ENCODE measurements at places on chromosomes 2 and 18.
A peak's percentile ranks its signal among the peaks of the same experiment; 100 is the strongest.

- no peak for DNase-seq
Observed at GRCh38 chr2:233404222-233404621, 49.9 kb downstream of the DGKD start.

DNA sequence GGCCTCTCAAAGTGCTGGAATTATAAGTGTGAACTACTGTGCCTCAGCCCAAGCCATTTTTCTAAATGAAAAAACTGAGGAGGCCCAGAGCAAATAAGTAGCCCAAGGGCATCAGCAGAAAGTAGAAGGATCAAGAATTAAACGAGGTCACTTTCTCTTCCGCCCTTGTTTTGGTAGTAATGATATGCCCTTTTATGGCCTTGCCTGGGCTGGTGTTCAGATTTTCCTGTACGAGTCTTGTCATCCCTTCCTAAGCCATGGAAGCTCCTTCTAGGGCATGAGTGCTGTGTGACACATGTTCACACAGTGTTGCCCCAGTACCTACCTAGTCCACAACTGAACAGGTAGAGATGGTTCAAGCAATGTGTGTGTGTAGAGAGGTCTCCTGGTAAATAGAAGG, 6.6 kb downstream of the HPCAL1 start:
- no peak for DNase-seq

GRCh38 chr2:170512266-170512665, 202.9 kb upstream of the SP5 start:
- no peak for DNase-seq

DNA sequence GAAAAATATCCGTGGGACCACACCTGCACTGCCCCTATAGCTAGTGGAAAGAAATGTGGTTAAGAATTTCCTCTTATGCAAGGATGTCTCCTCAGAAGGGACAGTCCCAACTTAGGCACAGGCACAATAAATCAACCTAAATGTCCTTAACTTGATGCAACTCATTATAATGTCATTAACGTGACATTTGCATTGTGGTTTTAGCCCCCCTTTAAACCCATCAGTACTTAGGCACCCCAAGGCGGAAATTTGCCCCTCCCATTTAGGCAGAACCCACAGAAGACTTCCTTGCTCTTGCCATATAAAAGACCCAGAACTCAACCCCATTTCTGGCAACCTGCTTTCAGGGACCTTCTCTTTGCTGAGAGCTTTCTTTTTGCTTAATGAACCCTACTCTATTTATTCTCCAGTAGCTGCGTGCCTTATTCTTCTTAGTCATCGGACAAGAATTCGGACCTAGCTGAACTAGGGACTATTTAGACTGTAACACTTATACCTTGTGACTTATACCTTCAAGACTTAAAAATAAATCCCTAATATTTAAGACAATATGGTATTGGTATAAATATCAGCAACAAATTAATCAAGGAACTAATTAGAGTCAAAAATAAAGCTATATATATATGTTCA, 1281.6 kb upstream of the TMEFF2 start:
- DNase-seq: no peak

DNA sequence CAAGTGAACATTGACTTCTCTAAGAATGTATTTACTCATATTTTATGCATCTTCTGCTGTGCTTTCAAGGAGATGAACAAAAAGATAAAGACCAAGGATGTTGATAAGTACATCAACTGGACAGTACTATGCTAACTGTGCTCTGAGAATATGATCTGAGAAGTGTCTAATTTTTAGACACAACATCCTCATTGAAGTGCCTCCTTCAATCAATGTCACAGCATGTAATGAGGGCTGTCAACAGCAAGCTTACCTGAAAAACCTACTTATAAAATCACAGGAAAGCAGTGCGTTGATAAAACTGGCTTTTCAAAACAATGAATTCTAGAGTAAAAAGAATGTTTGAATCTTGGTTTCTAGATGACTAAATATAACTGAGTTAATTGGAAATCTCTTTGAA, 452.9 kb upstream of the DSEL start:
- DNase-seq: no peak

- DNase-seq: no peak
Observed at GRCh38 chr18:34600874-34601656, 109.0 kb upstream of the DTNA start.

DNA sequence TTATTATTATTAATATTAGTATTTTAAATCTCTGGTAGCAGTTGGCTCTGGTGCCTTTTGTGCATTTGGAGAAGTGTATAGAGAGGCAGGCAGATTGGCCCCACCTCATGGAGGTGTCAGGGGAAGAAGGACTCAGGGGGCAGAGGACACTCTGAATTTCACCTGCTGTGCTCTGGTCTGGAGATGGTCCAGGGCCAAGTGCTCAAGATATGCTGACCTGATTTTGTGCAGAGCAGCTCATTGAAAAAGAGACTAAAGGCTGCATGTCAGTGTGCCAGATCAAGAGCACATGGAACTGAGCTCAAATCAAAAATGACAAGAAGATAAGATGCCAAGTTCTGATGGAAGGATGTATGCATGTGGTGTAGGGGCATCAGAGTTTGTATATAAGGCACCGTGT, 323.6 kb upstream of the TNP1 start:
- DNase-seq: no peak

- no peak for DNase-seq
Observed at GRCh38 chr18:4557502-4557901, 102.4 kb upstream of the DLGAP1 start.

- no peak for DNase-seq
Observed at GRCh38 chr2:38375696-38376345, 1.3 kb downstream of the ATL2 start.

DNA sequence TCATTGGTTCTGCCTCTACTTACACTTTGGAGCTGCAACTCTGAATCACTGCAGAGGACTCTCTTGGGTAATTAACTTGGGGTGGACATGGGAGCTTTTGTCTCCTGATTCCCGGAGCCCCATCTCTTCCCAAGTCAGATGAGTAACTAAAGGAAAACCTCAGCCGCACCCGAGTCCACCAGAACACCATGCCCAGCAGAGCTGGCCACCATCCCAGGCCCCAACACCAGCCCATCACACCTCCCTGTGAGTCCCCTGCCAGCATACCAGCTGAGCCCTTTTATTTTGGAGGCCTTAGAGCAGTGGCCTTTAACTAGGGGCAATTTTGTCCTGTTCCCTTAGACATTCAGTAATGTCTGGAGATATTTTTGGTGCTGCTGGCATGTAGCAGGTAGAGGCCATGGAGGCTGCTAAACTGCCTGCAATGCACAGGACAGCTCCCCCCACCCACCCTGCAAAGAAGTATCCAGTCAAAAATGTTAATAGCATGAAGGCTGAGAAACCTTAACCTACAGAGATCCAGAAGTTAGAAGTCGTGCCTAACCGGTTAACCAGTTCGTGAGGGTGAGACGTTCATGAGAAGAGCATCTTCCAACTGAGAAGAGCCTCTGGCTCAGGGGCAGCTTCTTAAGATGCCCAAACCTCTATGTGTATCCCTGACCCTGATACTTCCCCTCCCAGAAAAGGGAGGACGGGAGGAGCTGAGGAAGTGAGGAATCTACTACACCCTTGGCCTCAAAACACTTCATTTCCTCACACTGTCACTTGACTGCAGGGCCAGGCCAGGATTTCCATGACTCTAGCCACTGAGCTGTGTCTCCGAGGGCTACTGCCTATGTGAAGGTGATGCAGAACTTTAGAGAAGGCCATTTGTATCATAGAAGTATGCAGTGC, 139.9 kb upstream of the EPAS1 start:
- no peak for DNase-seq

DNA sequence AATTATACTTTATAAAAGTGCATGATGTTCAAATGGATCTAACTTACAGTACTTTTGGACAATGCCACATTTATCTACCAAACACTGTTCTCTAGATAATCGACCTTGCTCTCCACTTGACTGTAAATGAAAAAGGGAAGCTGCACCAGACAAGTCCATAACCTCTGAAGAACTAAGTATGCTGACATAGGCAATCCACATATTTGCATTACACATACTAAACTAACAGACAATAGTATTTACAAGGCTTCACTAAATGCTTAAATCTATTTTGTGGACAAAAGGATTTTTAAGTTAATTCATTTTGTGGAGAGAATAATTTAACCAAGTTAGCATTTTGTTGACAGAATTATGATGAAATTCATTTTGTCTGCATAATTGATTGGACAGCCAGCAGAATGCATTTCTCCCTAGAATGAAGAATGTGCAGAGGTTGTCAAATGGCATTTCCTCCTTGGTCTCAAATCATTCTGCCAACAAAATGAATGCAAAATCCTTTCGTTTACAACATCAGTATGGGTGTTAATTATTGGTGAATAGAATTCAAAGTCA, 520.9 kb downstream of the CPS1 start:
- no peak for DNase-seq

GRCh38 chr2:191070276-191070675, 56.3 kb upstream of the STAT1 start:
- no peak for DNase-seq

DNA sequence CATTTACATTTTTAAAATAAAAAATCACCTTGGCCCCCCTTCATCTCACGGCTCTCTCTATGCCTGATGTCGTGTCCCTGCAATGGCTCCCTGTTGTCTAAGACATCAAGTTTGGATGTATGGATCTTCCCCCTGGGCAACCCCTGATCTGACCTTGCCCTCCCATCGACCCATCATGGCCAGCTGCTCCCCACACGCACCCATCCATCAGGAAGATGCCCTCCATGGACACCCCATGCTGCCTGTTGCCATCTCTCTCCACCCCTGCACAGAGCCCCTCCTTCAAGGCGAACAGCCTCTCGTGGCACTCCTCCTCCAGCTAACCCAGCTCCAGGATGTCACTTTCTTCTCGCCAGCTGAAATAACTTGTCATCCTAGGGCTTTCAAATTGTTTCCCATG, 59.5 kb downstream of the DPYSL5 start:
- DNase-seq: no peak

DNA sequence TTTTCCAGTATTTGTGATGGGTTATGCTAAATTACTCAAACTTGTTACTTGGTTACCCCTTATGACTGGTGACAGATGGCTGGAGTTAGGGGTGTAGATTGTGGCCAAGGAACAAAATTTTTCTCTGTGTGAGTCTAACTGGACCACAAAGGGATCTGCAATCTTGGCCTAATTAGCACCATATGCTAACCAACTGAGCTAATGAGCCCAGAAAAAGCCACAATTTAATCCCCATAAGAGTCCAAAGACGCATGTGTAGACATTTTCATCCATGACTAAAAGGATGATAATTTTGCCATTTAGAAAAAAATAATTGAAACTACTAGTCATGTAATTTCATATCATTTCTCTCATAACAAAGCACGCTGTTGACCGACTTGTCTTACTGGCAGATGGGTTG, 151.2 kb downstream of the ABCA12 start:
- no peak for DNase-seq

GRCh38 chr2:58932801-58933200, 691.7 kb upstream of the FANCL start:
- DNase-seq: no peak

GRCh38 chr2:179612591-179613298, 248.7 kb downstream of the ZNF385B start:
- DNase-seq: no peak

GRCh38 chr2:98063291-98063854, 23.6 kb upstream of the VWA3B start:
- no peak for DNase-seq

DNA sequence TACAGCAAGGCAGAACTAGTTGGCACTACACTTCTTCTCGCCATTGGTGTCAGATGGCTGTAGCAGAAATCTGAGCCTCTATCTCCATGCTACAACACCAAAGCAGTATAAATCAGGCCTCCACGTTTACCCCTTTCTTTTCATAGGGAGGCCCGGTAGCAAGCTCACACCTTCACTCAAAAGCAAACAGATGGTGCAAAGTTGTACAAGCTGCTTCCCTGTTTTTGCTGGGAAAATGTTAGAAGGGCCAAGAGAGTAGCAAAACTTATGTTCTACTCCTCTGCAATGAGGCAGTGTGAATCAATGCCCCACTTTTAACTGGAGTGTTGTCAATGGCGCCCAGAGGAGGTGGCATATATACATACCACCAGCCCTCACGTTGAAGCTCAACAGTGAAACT, 369.6 kb upstream of the NRXN1 start:
- no peak for DNase-seq

DNA sequence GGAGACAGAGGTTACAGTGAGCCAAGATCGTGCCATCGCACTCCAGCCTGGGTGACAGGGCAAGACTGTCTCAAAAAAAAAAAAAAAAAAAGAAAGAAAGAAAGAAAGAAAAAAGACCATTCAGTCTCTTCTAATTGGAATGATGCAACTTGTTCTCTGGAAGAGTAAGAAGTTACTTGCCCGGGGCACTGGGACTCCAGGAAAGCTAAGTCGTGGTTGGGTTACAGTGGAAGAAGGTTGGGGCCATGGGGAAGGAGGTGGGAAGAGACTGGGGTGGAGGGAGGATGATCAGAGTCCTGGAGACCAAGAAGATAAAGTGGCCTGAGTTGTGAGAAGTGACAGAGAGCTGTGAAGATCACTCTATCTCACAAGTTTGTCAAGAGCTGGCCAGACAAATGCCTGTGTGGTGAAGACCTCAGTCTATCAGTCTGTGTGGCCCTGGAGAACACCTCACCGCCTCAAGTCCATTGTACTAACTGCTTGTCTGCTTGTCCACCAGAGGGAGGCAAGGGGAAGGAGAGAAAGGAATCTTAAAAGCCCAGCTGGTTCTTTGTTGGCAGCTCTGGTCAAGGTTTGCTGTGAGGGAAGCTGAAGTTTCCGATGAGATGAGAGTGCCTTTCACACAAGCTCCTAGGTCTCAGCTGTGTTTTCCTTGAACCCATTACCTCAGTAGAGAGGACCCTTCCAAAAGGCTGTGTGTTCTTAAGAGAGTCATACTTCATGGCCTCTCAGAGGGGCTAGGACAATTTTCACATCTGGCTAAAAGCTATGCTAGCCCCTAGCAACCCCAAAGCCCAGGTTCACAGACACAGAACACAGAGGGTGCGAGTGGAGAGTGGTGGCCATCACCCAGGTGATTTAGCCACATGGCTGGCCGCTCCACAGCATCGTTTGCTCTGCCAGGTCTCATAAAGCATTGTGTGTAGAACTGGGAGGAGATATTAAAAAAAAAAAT, 72.0 kb upstream of the TMEM178A start:
- no peak for DNase-seq

DNA sequence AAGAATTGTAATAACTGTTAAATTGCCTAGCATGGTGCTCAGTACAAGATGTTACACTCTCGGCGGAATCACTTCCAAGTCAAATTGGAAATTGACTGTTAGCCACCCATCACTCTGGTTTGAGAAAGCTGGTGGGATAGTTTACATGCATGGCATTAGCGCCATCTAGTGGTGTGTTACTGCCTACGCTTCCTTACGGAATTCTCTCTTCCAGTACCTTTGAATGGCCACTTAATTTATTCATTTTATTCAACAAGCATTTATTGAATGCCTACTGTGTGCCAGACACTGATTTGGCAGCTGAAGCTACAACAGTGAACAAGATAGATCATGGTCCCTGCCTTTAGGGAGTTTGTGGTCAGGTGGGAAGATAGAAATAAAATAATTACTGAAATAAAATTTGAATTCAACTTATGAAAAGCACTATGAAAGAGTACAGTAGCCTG, 171.2 kb downstream of the TMEM247 start:
- peak; percentile 23 for DNase-seq

GRCh38 chr2:45014016-45014702, 4.9 kb upstream of the SIX2 start:
- DNase-seq: no peak

Data from stimulated activated CD8-positive, alpha-beta memory T cell treated with anti-CD3 and anti-CD28 coated beads, Interleukin-15, amount 100 ng/mL, for 24 hours (primary cell).